ENCODE measurements at places on chromosomes 4 and X.
A peak's percentile ranks its signal among the peaks of the same experiment; 100 is the strongest.

GRCh38 chr4:60724623-60725022, 475.5 kb upstream of the ADGRL3 start:
- peak; percentile 82 for DNase-seq

- DNase-seq, result no peak
These were observed 73.6 kb downstream of the DHRSX start for GRCh38 chrX:2427147-2427546.

- no peak for DNase-seq
These were observed 42.0 kb downstream of the PHKA2 start for GRCh38 chrX:18941896-18942295.

DNA sequence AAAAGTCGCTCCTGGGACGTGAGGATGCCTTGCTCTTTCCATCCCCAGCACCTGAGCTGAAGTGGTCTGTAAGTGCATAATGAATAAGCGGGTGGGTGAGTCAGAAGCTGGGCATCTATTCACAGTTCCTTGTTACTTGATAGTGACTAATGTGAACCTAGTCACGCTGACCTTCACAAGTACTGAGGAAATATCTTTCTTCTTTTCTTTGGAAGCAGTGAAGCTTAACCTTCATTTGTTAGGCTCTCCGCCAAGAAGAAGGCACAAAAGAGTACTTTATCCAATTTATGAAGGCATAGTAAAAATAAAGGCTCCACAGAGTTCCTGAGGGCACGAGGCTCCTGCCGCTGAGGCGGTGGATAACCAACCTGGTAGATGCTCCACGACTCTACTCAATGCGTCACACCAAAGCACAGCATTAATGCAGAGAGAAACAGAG, 475.7 kb upstream of the SLIT2 start:
- peak; percentile 84 for DNase-seq

GRCh38 chr4:40300371-40301162, 34.6 kb upstream of the CHRNA9 start:
- DNase-seq, result no peak

DNA sequence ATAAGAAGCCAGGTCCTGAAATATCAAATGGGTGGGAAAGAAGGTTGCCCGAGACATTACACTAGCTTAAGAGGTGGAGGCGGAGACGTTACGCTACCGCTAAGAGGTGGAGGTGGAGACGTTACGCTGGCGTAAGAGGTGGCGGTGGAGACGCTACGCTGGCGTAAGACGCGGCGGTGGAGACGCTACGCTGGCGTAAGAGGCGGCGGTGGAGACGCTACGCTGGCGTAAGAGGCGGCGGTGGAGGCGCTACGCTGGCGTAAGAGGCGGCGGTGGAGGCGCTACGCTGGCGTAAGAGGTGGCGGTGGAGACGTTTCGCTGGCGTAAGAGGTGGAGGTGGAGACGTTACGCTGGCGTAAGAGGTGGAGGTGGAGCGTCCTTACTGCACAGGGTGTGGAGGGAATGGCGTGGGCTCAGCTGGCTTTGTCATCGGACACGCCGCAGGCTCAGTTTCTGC, 12.8 kb downstream of the CYP4V2 start:
- DNase-seq, result no peak

GRCh38 chrX:120315776-120316175, 4.5 kb upstream of the TMEM255A start:
- DNase-seq, result no peak

GRCh38 chr4:128871948-128872347, 62.4 kb downstream of the JADE1 start:
- DNase-seq, result peak; percentile 98

GRCh38 chrX:50813843-50814661, at the start of gene SHROOM4:
Gene SHROOM4 (minus strand): TSS chrX:50814194. CDS start chrX:50814018, 176 bp downstream.
- peak; percentile 83 for DNase-seq

DNA sequence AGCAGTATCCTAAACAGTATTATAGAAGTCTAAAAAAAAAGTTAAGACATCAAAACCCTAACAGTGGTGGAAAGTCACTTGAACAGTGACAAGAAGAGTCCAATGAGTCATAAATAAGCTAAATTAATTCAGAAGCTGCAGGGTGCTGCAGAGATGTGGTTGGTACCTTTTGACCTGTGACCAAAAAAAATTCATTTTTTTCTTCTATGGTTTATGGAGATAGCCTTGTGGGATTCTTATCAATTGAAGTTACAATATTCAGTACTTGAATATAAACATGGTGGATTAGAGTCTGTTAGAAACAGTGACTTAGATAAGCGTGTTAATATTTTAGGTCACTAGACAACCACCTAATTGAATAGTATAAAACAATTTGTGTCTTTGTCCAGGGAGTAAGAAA, 35.4 kb downstream of the CCSER1 start:
- DNase-seq, result no peak

Data from mesenchymal stem cell (in vitro differentiated cells and primary cell).